ENCODE measurements at places on chromosomes 13 and 19. TPM values are rescaled to one million over a fixed set of nuclear protein-coding genes. Genes with fewer than 3 reads are reported as not detected.
A peak's percentile ranks its signal among the peaks of the same experiment; 100 is the strongest.

- no peak for DNase-seq
These were observed 36.3 kb upstream of the ABCC4 start for GRCh38 chr13:95337597-95337996.

DNA sequence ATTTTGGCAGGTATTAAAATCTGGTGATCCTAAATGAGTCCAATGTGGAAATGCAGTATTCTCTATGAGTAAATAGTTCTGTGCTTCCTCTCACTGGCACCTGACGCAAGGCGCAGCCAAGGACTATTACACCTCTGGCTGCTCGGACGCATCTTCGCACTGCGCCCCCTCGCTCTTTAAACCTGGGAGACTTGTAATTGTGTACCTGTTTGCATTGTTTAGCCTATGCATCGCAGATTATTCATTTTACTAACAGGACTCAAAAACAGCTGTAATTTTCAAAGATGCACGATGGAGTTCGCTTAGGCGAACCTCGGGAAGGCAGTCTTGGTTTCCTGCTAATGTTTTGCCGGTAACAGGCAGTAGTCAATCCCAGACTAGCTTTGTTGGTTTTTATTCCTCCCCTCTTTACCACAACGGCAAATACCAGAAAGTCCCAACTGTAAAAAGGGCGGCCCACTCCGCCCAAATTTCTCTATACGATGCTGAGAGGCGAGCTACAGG lies 113.2 kb downstream of the KCNRG start:
- DNase-seq = peak; percentile 47

DNA sequence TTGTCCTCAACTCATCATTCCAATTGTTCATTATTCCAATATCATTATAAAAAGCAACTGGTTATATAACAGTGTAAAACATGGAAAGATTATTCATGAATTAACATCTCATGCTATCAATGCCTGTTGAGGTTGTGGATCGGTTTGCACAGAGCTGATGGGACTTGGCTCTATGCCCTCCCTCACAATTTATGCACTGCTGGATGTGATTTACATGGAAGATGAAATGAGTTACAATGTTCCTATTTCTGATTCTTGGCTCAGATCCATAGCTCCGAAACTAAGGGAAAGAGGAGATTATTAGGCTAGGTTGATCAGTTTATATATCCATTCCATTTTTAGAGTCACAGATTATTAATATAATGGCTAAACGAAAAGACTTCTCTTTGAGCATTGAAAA lies 38.6 kb downstream of the SCEL start:
- DNase-seq = no peak

- peak; percentile 59 for DNase-seq
These were observed 11.3 kb downstream of the STAP2 start for GRCh38 chr19:4327252-4327876.

- DNase-seq = peak; percentile 49
These were observed 918 bp upstream of the LHB start for GRCh38 chr19:49017666-49018351.

GRCh38 chr13:71524245-71524612 lies 342.8 kb downstream of the DACH1 start:
- no peak for DNase-seq

- no peak for DNase-seq
These were observed 358.1 kb downstream of the ENOX1 start for GRCh38 chr13:43428545-43429296.

GRCh38 chr19:13849991-13850909 lies 26.7 kb upstream of the NANOS3 start:
- DNase-seq = peak; percentile 60

- no peak for DNase-seq
These were observed 103.4 kb upstream of the POSTN start for GRCh38 chr13:37701972-37702371.

GRCh38 chr13:25675060-25675459 lies 303.3 kb downstream of the ATP8A2 start:
- DNase-seq = no peak

GRCh38 chr13:27522847-27523246 lies 72.5 kb upstream of the MTIF3 start:
- no peak for DNase-seq

DNA sequence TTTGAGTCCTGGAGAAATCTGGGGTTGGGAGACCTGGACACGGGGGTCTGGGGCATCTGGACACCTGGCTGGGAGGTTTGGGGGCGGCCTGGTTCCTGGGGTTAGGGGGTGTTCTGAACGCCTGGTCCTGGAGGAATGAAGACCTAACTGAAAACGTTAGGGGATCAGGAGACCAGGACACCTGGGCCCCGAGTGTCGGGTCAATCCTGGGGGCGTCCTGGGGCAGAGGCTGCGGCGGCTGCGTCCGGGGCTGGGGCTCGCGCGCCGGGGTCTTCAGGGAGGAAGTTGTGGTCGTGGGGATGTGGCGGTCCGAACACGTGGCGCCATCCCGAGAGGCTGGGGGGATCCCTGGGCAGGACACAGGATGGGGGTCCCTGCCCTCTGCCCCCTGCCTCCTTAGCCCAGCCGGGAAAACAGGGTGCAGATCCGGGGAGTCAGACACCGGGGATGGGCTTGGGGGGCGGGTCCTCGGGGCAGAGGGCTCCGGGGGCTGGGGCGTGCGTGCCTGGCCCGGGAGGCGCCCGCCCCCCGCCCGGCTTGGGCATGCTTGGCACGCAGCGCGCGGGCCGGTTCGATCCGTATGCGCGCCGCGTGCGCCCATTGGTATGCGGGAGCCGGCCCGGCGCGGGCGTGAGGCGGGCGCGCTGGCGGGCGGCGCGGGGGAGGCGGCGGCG lies 632 bp downstream of the NPAS1 start:
- DNase-seq = no peak

Gene ICAM5
- 1.9 TPM for total RNA-seq

Gene ZNF714
- 18.5 TPM for total RNA-seq

Gene PEG3
- total RNA-seq = not detected

Gene MPV17L2
- 19.2 TPM for total RNA-seq

Gene MUC16
- total RNA-seq = not detected

Gene KL
- 0.54 TPM for total RNA-seq
